ENCODE measurements at places on chromosomes 11 and 22.

DNA sequence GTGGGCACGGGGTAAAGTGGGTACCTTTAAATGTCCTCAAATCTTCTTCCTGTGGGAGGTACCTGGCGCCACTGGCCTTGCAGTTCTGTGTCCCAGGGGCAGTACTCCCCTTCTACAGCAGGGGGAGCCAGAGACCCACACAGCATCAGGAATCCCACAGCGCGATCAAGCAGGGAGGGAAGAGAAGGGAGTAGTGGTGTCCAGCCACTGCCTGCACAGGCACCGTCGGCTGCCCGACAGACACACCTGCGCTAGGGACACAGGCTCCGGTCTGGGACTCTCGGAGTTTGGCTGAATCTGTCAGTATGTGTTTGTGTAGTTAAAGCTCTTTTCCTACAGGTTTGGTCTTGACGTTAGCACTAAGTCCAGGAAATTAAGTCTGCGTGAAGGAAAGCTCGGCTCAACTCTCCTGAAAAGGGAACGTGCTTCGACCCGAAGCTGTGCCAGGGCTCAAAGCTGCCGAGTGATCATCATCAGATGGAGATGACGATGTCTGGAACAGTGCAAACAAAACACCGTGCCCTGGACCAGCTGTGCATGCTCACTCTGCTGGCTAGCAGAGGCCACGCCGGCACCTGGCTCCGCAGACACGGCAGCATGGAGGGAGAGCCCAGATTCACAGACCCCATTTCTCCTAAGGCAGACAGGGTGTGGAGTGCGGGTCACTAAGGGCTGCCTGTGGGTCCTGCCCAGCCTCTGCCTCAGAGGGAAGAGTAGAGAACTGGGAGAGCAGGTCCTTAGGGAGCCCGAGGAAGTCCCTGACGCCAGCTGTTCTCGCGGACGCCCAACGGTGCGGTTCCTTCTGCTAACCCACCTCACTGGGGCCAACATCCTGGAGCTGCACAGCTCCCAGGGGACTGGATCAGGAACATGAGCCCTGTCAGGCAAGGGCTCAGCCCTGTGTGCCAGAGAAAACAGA is 56.0 kb upstream of the BID start:
- peak; percentile 70 for DNase-seq

DNA sequence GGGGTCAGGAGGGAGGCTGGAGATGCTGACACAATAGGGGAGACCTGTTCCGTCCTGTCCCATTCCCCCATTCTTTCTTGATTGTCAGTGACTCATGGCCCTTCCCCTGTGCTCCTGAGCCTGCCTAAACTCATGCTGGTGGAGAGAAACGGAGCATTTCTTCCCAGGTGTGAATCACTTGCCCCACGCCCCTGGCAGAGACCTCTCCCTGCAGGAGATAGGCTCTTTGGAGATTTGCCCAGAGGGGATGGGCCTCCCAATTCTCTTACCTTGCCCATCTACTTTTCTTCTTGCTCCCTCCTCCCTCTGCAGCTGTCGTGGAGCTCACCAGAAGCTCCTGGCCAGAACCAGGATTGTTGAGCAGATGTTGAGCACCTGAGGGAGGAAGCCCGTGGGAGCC is 121.9 kb upstream of the OR9Q1 start:
- no peak for DNase-seq

- DNase-seq: no peak
These were observed 69.5 kb downstream of the PRCP start for GRCh38 chr11:82830746-82831145.

GRCh38 chr11:1927848-1928469 is 8.5 kb downstream of the TNNT3 start:
- no peak for DNase-seq

GRCh38 chr22:17712441-17712840 is 61.8 kb downstream of the BID start:
- DNase-seq: no peak

GRCh38 chr11:24421766-24422165 is 75.1 kb upstream of the LUZP2 start:
- DNase-seq: no peak

GRCh38 chr22:38786631-38787030 is 7.3 kb downstream of the DNAL4 start:
- no peak for DNase-seq

DNA sequence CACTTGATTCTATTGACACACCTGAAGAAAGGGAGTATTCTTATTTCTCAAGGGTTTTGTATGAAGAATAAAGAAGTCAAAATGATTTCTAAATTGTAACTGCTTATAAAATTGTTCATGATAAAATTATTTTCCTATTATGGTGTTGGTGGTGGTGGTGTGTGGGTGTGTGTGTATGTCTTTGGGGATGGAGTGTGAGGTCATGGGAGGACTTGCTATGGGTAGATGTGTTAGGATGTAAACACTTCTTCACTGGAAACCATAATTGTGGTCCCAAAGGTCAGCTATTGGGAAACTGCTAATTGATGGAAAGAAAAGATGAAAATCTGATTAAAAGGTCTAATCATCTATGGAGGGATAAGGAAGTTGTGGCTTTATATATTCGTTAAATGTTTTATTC is 5.1 kb downstream of the TRIM22 start:
- DNase-seq: no peak

DNA sequence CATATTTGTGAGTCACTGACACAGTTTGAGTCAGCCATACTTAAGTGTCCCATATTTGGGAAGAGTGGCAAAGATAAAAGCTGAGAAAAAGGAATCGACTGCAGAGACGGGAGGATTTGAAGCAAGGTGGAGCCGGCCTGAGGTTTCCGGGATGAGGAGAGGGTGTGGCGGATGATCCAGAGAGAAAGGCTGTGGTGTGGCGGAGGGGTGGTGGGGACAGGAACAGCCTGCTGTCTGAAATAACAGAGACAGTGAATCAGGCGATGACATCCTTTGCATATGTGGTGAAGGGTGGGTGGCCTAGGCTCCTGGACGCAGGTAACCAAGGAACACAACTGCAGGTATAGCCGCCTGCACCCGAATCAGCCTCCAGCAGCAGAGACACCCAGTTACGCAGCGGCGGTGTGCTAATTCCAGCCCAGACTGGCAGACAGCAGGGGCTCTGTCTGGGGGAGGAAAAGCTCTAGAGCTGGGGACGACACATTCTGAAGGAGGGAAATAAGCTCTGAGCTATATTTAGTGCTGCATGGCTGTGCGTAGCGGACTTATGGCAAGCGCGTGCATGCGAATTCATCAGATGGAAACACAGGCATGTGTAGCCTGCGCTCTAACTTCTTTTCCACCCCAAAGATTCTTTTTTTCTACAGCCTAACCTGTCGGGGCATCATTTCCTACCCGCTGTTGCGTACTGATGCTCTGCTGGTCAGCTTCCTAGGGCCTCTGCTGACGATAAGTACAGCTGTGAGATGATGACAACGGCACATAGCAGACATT is 62.7 kb upstream of the BARX2 start:
- DNase-seq: no peak

- no peak for DNase-seq
These were observed 564.2 kb upstream of the KIRREL3 start for GRCh38 chr11:127564810-127565209.

DNA sequence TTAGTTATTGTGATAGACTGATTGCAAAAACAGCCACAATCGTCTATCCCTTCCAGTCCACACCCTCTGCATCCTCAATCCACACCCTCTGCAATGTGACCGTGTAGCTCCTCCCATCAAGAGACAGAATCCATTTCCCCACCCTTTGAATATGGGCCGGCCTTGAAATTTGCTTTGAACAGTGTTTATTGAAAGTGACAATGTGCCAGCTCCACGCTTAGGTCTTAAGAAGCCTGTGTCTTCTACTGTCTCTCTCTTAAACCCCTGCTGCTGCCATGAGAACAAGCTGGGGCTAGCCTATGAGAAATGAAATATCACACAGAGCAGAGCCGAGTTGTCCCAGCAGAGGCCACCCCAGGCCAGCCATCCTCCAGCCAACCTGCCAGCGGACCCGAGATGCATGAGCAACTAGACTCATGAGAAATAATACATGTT is 22.3 kb upstream of the MICAL2 start:
- DNase-seq: no peak

- no peak for DNase-seq
These were observed 3.8 kb upstream of the TMEM123 start for GRCh38 chr11:102456381-102456780.

GRCh38 chr11:71250523-71251150 is 1.7 kb downstream of the SHANK2 start:
- DNase-seq: no peak

- no peak for DNase-seq
These were observed 43.9 kb downstream of the C11orf91 start for GRCh38 chr11:33656768-33657167.

DNA sequence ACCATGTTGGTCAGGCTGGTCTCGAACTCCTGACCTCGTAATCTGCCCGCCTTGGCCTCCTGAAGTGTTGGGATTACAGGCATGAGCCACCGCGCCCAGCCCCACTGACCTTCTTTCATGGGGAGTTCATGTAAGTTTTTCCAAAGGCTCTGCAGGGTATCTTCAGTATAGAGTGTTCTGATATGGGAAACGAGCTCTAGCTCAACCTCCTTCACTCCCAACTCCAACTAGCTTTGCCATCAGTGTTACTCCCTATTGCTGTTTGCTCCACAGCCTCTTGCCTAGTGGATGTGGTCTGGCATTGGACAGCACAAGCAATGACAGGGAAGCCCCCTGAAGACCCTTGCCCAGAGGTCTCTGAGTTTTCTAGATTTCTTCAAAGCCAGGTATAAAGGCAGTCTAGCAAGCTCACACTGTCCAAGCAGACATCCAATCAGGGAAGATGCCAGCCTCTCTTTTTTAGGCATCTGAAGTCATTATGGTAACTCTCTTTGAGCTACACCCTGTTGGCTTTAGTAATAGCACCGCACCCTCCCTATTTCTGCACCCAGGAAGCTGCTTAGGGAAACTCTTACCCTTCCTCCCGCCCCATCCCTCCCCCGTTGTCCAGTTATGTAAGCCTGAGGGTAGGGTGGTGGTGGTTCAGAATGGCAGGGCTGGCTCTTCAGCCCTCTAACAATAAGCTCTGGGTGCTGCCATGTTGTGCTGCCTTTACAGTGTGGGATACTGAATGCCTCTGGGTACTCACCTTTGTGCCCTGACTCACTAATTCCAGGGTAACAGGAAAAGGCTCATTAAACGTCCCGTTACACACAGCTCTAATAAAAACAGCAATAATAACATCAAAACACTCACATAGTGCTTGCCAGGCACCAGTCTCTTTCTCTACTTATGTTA is 41.4 kb upstream of the CLDN5 start:
- no peak for DNase-seq

DNA sequence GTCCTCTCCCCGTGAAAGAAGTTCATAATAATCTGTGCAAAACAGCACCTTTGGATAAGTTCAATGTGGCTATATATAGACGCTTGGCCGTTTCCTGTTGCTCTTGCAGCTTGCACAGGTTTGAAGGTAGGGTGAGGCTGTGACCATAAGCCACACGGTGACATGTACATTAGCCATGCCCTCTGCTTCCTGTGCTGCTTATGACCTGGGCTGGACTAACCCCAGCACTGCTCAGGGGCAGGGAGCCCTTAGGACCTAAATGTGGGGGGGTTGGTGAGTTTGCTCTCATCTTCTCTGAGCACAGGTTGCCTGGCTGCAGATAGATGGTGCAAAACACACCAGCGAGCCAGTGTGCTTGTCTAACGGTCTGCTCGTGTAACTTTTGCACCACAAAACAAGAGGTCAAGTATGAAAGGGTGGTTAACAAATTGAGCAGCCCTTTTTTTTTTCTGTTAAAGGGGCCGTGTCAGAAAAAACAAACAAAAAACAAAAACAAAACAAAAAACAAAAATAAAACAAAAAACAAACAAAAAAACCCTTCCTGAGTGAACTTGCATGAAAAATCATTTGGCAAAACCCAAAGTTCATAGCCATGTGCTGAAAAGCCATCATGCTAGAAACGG is 37.3 kb downstream of the FLI1 start:
- DNase-seq: no peak

GRCh38 chr22:17491090-17491640 is 72.1 kb upstream of the SLC25A18 start:
- DNase-seq: no peak

DNA sequence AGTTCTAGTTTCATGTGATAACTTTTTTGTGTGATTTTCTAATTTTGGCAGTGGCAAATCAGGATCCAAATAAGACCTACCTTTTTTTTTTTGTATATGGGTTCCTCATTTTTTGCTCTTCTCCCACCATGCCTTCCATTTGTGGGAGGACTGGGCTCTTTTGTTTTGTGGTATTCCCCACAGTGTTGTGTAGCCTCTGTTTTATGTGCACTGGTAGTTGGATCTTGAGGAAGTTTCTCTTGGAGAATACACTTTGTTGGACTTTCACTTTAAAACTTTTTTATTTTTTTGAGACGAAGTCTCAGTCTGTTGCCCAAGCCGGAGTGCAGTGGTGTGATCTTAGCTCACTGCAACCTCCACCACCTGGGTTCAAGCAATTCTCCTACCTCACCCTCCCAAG is 39.7 kb downstream of the PPP6R3 start:
- no peak for DNase-seq

DNA sequence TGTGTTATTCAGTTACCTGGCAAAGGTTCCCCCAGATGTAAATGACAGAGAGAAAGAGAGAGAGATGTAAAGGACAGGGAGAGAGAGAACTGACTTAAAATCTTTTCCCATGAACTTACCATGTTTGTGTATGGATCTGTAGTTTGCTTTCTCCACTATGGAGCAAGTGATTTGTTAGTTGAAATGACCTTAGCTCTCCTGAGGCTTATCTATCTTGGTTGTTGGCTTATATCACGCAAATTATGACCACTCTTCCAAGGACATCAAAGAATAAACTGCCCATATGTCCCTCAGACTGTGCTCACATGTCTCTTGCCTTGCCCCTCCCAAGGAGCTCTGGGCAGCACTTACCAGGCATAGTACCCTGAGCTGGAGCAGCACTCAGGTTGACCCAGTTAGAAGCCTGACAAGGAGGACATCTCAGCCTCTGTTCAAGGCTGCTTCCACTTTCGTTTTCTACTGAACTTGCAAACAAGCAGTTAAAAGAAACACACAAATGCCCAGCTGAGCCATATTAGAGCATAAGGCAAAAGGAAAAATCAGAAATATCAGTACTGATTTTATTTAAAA is 95.3 kb upstream of the RCN1 start:
- DNase-seq: no peak
